ENCODE measurements at places on chromosomes 5 and 9.

GRCh38 chr9:118222375-118222774 lies 518.2 kb downstream of the TLR4 start:
- peak; percentile 92 for DNase-seq

DNA sequence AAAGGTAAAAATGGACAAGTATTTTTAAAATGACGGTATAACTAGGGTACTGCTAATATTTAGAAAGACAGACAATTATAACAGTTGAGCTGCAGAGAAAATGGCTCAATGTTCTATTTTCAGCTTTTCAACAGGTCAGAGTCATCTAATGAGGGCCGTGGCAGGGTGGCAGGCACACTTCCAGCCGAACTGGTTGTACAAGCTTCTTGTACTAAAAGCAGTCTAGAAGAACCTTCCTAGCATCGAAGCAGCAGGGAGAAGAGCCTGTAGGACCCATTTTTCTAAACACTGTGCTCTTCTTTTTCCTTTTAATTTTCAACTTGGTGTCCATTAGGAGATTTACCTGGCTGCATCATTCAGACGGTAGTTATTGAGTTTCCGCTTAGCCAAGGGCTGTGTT lies 85.6 kb downstream of the SLC28A3 start:
- no peak for DNase-seq

- DNase-seq: no peak
Observed at GRCh38 chr5:104241046-104241445, 678.5 kb upstream of the NUDT12 start.

GRCh38 chr9:37984672-37985611 lies 81.0 kb upstream of the SLC25A51 start:
- DNase-seq: no peak

DNA sequence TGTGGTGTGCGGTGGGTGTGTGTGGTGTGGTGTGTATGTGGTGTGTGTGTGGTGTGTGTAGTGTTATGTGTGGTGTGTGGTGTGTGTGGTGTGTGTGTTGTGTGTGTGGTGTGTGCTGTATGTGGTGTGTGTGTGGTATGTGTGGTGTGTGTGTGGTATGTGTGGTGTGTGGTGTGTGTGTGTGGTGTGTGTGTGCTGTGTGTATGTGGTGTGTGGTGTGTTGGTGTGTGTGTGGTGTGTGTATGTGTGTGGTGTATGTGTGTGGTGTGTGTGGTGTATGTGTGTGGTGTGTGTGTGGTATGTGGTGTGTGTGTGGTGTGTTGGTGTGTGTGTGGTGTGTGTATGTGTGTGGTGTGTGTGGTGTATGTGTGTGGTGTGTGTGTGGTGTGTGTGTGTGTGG lies 144.3 kb downstream of the HSD17B3 start:
- no peak for DNase-seq

DNA sequence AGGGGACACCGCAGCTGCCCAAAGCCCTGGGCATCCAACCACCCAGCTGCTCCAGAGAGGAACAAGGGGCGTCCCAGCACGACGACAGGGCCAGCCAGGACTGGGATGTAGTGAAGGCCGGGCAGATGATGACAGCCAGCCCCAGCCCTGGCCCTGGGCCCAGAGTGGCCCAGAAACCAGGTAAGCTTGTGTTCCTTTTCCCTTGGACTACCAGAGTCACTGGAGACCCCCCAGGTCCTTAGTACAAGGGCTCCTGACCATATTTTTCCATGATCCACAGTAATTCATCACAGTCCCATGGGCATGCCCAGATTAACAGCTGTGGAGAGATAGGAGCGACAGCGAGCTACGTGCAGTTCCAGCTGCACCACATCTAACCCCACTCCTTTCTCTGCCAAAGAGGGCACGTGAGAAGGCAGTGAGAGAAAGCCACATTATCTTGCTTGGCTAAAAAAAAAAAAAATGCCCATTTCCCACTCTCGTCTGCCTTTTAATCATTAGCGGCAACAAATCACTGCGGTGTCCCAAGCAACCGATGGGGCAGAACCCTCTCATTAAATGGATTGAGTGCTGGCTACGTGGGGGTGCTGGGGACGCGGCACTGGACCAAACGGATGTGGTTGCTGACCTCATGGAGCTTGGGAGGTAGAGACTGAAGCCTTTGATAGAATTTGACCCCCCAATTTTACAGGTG lies 21.7 kb upstream of the SYNPO start:
- DNase-seq: peak; percentile 74

DNA sequence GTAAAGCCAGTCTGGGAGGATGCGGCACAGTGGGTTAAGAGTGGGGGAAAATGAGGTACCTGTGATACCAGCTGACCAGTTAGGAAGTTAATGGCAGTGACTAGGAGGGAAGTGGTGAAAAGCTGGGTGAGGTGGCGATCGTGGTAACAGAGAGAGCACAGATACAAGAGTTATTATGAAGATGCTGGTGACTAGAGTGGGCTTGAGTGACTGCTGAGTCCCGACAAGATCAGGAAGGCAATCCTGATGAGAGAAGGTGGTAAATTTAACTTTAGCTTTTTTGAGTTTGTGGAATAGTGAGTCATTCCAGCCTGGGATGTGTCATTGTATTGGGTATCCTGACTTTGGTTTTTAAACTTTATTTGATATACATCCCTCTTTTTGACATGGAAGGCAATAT lies 38.8 kb downstream of the CMYA5 start:
- no peak for DNase-seq

DNA sequence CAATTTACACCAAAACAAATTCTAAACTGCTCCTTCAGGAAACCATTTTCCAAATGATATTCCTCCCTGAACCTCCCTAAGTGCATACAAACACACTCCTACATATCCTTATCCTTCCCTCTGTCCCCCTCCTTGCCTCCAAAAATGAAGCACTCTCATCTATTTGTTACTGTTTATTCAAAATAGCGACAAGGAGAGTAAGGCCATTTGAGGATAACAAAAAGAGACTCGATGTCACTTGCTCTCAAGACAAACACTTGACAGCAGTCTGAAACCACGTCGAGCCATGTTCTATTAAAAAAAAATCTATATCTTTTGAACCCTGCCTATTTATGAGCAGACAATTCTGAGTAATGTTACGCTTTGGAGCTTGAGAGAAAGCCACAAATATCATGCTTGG lies 547.9 kb downstream of the DTWD2 start:
- no peak for DNase-seq

DNA sequence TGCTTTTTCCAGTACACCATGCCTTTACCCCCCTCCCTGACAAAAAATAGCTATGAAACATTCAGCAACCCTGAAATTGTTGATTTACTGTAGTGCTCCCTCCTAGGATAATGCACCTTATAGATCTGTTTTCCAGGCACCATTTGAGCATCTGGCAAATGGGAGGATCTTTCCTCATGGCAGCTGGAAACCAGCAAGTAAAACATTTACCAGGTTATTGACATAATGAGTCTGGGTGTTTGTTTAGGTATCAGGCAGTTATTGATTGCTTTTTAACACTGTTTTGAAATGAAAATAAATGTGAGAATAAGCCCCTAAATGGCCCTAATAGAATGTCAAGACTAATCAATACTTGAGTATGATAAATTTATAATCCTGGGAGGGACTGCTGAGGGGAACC lies 57.3 kb upstream of the KLF4 start:
- DNase-seq: no peak

GRCh38 chr9:78314953-78315870 lies 18.3 kb downstream of the PSAT1 start:
- DNase-seq: no peak

GRCh38 chr5:31235381-31235780 lies 41.9 kb downstream of the CDH6 start:
- peak; percentile 21 for DNase-seq

GRCh38 chr9:92931606-92932005 lies 15.7 kb upstream of the FGD3 start:
- DNase-seq: no peak

GRCh38 chr5:36298552-36298951 lies 3.1 kb downstream of the RANBP3L start:
- no peak for DNase-seq

DNA sequence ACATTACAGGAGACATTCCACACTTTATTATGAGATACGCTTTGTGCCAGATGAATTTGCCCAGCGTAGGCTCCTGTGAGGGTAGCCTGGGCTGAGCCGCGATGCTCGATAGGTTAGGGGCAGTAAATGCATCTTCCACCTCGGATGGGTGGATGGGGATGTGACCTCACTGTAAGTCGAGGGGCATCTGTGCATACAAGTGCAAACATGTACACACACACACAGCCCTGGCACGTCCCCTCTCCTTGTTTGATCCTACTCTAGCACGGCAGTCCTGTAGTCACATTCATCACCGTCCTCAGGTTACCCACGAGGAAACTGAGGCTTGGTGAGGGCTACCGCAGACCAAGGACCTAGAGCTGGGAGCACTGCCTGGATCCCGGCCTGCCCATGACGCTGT lies 166.8 kb downstream of the COL23A1 start:
- DNase-seq: no peak

DNA sequence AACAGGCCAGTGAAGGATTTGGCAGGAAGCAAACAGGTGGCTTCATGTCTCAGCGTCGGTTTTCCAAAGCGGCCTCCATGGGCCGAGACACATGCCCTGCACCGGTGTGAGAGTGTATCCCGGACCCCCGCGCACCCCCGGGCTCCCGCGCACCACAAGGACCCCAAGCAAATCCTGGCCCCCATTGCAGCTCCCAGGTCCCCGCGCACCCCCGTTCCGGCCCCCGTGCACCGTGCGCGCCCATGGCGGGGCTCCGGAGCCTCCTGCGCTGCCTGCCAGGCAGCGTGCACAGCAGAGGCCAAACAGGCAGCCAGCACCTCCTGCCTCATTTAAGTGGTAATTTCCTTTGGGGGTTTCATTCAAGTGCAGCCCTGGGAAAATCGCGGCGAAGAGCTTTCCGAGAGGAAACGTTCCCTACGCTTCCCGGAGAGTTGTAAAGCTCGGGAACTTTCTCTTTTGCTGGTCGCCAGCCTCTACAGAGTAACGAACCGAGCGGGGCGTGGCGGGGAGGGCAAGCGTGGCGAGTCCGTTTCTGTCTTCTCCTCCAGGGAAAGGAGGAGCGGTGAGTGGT lies 145.5 kb upstream of the SLC24A2 start:
- no peak for DNase-seq

DNA sequence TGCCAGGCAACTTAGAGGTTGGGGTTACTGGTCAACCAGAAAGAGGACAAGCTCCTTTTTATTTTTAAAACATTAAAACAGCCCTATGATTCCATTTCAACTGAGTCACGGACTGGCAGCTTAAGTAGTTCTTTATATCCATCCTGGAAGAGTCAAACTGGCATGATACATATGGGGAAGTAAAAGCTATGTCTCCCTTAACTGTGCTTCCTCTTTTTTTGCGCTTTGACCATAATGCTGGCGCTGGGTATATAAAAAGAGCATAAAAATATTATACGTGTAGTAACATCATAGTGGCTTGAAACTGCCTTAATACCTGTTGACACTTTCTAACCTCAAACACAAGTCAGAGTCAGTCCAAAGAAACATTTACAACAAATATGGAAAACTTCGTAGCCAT lies 274.4 kb downstream of the CSNK1G3 start:
- no peak for DNase-seq

DNA sequence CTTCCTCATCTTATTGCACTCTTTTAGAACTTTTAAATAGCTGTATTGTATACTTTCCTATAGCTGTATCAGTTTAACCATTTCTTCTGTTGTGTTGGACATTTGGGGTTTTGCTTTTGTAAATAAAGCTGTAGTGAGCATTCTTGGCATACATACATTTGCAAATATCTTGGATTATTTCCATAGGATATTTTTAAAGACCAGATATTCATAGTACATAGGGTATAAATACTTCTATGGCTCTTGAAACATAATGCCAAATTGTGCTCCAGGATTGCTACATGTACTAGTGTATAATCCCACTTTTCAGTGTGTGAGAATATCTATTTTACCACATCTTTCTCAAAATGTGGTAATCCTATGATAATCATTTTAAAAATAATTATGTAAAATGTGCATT lies 51.2 kb downstream of the SCAMP1 start:
- no peak for DNase-seq

- DNase-seq: no peak
Observed at GRCh38 chr9:99189887-99190596, 31.7 kb downstream of the ALG2 start.

GRCh38 chr5:79640571-79641055 lies 28.4 kb downstream of the TENT2 start:
- no peak for DNase-seq

GRCh38 chr9:99262949-99263418 lies 40.9 kb downstream of the SEC61B start:
- no peak for DNase-seq

- no peak for DNase-seq
Observed at GRCh38 chr9:113503131-113503541, 39.6 kb downstream of the RGS3 start.

GRCh38 chr9:134540276-134541096 lies 101.1 kb upstream of the COL5A1 start:
- DNase-seq: no peak

DNA sequence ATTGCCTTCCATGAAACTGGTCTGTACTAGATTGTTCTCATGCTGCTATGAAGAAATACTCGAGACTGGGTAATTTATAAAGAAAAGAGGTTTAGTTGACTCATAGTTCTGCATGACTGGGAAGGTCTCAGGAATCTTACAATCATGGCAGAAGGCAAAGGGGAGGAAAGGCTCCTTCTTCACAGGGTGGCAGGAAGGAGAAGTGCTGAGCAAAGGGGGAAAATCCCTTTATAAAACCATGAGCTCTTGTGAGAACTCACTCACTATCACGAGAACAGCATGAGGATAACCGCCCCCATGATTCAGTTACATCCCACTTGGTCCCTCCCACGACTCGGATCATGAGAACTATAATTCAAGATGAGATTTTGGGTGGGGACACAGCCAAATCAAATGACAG lies 163.2 kb downstream of the RFK start:
- DNase-seq: no peak

DNA sequence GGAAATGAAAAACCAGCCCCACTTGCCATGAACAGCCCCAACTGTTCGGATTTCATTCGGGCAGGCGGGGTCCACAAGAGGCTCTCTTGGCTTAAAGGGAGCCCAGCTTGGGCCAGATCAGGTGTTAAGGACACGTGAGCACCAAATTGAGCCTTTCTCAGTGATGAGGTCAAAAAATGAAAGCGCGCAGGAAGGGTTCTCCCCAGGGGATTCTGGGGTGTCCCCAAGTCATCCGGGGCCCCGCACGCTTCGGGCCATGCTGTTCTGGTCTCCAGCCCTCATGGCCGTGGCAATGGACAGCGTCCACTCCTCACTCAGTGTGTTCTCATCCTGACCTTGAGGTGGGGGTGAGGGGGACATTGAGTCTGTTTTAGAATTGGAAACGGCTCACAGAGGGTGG lies 10.9 kb downstream of the AK1 start:
- no peak for DNase-seq

- DNase-seq: peak; percentile 17
Observed at GRCh38 chr5:138466125-138466899, 1.0 kb downstream of the EGR1 start.

DNA sequence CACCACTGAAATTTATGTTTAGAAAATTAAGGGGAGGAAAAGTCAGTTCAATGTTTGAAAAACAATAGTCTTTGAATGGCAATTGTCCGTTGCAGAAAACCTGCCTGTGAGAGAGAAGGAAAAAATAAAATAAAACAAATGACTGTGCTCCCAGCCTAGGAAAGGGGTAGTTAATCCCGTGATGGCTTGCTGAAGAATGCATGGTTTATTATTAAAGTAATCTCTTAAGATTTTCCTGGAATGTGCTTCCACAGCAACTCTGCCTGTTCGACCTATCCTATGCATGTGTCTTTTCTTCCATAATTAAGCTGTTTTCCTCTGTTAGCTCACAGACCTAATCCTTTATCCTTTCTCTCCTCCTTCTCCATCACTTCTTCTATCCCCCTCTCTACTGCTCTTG lies 2.4 kb upstream of the DAB2 start:
- DNase-seq: peak; percentile 37

- peak; percentile 92 for DNase-seq
Observed at GRCh38 chr9:81724242-81724889, 35.0 kb upstream of the TLE1 start.

- no peak for DNase-seq
Observed at GRCh38 chr5:150561192-150561512, 53.2 kb downstream of the NDST1 start.

Measured in SJCRH30 (cell line).